ENCODE measurements at places on chromosomes 16 and 17.

DNA sequence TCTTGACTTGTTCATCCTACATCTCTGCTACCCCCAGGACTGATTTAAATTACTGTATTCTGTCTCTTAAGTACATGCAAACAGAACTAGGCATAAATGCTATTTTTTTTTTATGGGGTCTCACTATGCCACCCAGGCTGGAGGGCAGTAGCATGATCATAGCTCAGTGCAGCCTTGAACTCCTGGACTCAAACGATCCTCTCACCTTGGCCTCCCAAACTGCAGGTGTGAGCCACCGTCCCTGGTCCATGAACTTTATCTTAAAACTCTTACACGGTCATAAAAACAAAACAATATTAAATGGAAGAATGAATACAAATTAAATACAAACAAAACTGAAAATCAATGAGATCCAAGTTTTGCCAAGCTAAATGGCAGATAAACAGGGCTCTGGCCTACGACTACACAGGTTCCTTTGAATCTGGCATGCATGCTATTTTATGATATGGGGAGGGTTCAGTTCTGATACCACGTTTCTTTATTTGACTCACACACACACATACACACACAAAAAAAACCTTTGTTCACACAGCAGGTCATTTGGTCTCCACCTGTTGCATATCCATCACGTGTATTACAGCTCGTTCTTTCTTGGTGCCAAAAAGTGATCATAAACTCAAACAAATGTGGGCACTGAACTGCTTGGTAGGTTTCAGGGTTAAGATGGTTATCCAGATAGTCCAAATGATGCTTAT, 1.1 kb upstream of the PKD1L3 start:
- no peak for DNase-seq

GRCh38 chr17:57475796-57476195, 219.5 kb downstream of the MSI2 start:
- peak; percentile 41 for DNase-seq

GRCh38 chr17:42573095-42573494, 4.4 kb downstream of the PSMC3IP start:
- no peak for DNase-seq

GRCh38 chr17:80270104-80270503, 9.5 kb downstream of the RNF213 start:
- DNase-seq = peak; percentile 29

- no peak for DNase-seq
These were observed 15.4 kb downstream of the SRP68 start for GRCh38 chr17:76056882-76057281.

DNA sequence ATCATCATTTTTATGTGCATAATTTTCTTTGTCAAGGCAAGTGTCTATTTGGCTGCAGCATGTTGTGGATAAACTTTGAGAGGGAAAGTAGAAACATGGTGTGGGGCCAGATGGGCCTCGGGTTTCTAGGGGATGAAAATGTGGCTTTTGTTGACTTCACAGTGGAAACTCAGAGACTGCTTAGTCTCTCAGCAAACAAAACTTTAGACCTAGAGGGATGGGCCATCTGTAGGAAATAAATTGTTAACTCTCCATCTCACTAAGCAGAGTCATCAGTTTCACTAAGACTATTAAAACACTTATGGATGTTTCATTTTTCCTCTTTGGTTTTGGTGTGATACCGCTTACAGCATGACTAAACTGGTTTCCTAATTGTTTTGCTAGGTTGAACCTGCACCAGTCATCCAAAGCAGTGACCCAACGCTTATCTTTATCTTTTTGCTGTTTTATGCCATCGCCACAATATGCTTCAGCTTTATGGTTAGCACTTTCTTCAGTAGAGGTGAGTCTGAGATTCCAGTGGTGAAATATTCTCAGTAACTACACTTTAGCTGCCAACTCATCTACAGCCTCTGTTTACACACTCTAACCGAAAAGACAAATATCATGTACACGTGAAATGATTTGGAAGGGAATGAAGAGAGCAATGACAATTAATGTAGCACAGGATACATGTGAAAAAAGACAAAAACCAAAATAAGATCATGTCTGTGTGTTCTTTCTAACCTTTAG, 60.6 kb upstream of the CRYM start:
- no peak for DNase-seq

- DNase-seq = no peak
These were observed 70.0 kb upstream of the TNRC6C start for GRCh38 chr17:77888242-77889134.

GRCh38 chr16:68698091-68698490, 39.0 kb upstream of the CDH1 start:
- no peak for DNase-seq

DNA sequence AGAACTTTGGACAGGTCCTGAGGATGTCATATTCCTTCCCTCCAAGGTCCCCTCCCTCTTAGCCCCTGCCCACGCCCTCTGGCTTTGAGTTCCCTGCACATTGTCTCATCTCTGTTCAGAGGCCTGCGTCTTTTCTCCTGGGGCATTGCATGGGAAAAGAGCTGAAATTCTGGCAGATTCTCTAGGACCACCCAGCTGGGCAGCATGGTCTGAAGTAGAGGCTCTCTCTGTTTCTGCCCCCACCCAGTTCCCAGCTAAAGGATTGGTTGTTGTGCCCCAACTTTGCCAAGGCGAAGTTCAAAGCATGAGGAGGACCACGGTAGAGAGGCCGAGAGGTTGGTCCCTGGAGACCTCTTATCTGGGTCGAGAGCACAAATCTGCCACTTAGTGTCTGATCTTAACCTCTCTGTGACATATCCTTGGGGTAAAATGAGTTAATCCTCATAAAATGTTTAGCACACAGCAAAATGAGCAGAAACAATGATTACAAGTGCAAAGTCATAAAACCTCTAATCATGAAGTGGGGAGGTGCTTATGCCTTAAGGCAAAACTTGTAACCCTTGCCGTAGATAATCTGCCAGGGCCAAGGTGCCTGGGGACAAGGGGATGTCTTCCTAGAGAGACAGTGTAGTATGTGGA, 2.4 kb downstream of the ABAT start:
- DNase-seq = no peak

DNA sequence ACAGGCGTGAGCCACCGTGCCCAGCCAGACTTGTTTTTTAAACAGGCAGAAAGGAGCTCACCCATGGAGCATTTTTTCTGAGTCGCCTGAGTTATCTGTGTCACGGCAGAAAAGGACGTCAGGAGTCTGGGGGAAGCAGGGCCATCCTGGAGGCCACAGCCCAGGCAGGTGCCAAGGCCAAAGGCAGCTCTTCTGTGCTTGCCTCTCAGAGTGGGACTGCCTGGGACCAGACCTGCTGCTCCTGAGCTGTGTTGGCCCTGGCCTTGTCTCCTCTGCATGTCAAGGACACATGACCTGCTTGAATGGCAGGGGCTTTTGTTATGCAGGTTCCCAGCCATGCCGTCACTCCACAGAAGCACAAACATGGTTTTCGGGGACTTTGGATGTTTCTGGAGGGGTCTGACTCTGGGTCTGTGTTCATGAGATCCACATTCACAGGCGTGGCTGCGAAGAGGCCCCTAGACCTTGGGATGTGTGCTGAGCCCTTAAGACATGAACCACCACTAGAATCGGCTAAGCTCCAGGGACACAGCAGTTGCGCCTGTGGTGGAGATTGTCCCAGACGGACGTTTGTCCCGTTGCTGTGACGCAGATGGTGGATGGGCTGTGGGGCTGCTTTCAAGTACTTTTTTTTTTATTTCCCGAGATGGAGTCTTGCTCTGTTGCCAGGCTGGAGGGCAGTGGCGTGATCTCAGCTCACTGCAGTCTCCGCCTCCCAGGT, 33.8 kb downstream of the FOXK2 start:
- no peak for DNase-seq

DNA sequence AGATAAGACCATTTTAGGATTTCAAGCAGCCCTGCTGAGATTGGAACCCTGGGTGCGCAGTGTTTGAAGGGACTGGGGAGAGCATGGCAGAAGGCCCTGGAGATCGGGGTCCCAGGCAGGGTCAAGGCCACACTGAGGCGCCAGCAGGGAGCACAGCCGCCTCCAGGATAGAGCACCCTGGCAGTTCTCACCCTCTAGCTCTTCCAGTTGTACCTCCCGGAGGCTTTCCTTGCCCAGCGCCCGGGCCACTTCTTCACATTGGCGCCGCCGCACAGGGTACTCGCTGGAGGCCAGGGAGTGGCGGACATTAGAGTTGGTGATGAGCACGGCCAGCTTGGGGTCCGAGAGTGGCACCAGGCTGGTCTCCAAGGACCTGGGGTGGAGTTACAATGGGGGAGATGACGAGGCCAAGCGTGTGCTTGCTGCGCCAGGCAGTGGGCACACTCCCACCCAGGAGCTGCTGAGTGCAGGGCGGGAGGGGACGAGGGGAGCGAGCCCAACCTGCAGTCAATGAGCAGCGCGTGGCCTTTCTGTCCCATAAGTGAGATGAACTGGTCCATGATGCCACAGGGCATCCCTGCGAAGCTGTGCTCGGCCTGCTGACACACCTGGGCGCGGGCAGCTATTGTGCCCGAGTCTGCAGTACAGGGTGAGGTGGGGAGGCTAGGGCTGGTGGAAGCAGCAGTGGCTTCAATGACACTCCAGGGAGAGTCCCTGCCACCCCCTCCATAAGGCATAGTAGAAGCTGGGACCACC, 2.3 kb downstream of the GALK1 start:
- no peak for DNase-seq

DNA sequence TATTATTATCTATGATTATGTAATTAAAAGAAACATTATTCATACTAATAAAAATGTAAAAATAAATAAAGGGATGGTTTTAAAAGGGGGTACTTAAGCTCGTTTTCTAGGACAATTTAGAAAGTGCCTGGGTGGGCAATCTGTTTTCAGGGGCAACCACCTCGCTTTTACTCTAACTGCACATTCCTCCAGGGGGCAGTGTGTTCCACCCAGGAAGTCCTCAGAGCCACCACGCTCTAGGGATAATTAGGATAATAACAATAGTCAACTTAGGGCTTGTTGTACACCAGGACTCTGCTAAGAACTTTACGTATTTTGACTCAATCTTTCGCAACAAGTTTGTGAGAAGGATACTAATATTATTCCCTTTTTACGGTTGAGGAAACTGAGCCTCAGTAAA, 396.7 kb upstream of the MAF start:
- DNase-seq = no peak

DNA sequence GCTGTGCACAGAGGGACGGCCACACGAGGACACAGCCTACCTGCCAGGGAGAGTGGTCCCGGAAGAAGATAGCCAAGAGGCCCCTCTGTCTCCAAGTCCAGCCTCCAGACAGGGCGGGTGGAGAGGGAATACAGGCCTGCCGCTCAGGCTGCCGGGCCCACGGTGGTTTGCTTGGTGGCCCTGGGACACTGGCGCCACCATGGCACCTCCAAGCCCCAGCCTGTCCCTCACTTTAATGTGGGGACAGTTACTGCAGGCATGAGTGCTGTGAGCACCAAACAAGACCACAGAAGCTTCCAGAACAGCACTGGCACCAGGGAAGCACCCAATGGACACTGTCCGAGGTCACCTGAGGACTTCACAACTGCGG, 22.0 kb upstream of the CHMP6 start:
- no peak for DNase-seq

GRCh38 chr16:7746941-7747340, 414.3 kb downstream of the RBFOX1 start:
- DNase-seq = no peak

DNA sequence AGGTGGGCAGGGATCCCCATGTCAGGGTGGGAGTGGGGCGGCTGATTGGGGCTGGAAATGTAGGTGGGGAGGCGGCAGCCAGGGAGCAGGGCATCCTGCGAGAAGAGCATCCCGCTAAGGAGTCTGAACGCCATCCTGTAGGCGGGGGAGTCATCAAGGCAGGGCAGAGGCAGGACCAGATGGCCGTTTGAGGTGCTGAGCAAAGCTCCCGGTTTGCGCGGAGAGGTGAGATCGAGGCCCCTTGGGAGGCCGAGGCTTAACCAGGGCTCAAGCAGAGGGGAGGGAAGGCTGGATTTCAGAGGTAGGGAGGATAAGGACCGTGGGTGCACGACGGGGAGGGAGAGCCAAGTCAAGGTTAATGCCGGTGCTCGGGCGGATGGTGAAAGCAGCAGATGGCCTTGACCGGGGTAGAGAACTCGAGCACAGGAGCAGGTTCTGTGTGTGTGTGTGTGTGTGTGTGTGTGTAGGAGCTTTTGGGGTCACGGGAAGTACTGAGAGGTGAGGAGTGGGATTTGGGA, 472 bp upstream of the NME2 start:
- DNase-seq = no peak

- DNase-seq = no peak
These were observed 29.7 kb downstream of the GSE1 start for GRCh38 chr16:85642762-85643358.

DNA sequence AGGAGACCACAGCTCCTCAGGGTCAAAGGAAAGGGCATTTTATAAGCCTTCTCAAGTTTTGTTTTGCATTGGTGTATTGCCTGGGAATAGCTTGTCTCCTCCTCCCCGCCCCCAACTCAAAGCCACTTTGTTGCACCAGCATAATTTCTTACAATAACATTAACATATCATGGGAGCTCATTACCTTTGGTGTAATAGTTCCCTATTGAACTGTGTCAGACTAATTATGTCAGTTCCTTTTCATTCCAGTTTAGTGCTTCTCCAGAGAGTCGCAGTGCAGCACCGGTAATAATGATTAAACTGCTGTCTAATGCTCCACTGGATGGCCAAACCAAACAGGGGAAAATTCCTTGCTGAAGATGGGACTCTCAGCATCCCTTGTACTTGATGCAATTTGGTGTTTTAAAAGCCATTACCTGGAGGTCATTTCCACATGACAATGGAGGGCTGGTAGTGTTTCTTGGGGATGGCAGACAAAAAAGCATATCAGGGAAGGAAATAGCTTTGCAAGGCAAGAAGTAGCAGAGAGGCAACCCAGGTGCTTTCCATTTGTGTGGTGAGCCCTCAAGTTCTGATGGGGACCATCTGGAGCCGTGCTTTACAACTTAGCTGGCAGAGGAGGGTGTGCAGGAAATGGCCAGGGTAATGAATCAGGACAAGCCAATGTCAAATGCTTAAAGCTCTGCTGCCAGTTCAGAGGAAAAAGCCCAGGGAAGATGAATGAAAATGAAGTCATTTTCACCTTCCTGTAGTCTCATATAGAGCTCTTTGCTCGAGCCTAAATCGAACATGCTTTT, 91.5 kb upstream of the NLRP1 start:
- no peak for DNase-seq

GRCh38 chr17:72510351-72511016, 389.7 kb downstream of the SOX9 start:
- DNase-seq = no peak

DNA sequence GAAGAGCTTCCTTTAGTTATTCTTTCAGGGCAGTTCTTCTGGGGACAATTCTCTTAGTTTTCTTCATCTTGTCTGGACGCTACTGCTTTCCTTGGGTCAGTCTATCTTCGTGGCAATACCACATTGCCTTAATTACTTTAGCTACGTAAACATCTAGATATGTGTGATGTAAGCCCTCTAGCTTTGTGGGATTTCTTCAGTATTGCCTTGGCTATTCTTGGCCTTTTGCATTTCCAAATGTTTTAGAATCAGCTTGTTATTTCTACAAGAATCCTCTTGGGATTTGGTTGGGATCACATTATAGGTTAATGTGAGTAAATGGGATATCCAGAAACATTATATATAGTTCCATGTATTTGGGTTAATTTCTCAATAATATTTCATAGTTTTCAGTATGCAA, 9.0 kb upstream of the ST6GALNAC2 start:
- DNase-seq = no peak

- no peak for DNase-seq
These were observed 117.7 kb downstream of the CMIP start for GRCh38 chr16:81562174-81562849.

GRCh38 chr17:68634345-68634876, 33.2 kb upstream of the FAM20A start:
- DNase-seq = no peak

GRCh38 chr17:50196036-50196435, 5.4 kb downstream of the COL1A1 start:
- DNase-seq = no peak

Data from hippocampal formation (tissue), 2 donors.